Activated naive CD8-positive, alpha-beta T cell treated with anti-CD3 and anti-CD28 coated beads for 36 hours (primary cell): ENCODE measurements at places on chromosomes 5 and 9. TPM values are rescaled to one million over a fixed set of nuclear protein-coding genes. Genes with fewer than 3 reads are reported as not detected.

- H3K27me3 ChIP-seq = peaks cover 3% of the 10 kb centered on the region
- H3K36me3 ChIP-seq = no peaks in the 10 kb centered on the region
- no peak for DNase-seq
- no peak overlapping the region for H3K4me3 ChIP-seq
- H3K4me1 ChIP-seq = no peaks in the 10 kb centered on the region
- H3K27ac ChIP-seq = no peak overlapping the region
Observed at GRCh38 chr5:79157305-79157704, 45.7 kb downstream of the BHMT start.

Gene LRRTM2
- not detected for total RNA-seq

- H3K27ac ChIP-seq = no peak overlapping the region
- DNase-seq = no peak
- no peak overlapping the region for H3K4me3 ChIP-seq
- H3K4me1 ChIP-seq = no peaks in the 10 kb centered on the region
- no peaks in the 10 kb centered on the region for H3K27me3 ChIP-seq
Observed at GRCh38 chr5:93161661-93162654, 419.1 kb downstream of the NR2F1-AS1 start.

GRCh38 chr9:22211588-22212360 is 202.7 kb upstream of the CDKN2B start:
- H3K4me1 ChIP-seq = peaks cover 49% of the 10 kb centered on the region
- no peak for DNase-seq
- no peak overlapping the region for H3K4me3 ChIP-seq
- H3K27ac ChIP-seq = no peak overlapping the region

Gene HSD17B3
- total RNA-seq = not detected

- no peak overlapping the region for H3K27ac ChIP-seq
- H3K4me3 ChIP-seq = no peak overlapping the region
- DNase-seq = peak; percentile 24
- peaks cover 4% of the 10 kb centered on the region for H3K27me3 ChIP-seq
Observed at GRCh38 chr9:117555964-117556629, 141.2 kb upstream of the ASTN2 start.

DNA sequence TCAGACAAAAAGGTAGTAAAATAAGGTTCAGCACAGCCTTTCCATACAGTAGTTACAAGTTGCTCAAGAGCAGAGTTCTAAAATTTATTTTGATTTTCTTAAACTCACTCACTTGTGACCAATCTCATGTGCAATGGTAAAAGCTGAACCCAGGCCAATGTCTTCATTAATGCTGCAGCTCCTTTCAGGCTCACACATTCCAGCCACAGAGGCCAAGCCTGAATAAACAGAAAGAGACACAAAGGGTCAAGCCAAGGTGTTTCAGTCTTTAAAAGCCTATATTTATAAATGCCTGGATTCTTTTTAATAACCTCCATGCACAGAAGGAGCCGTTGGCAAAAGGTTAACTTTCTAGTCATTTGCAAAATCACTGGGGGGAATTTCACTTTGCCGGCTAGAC is 152.5 kb downstream of the ADAMTS6 start:
- H3K27ac ChIP-seq = no peak overlapping the region
- H3K36me3 ChIP-seq = peaks cover 2% of the 10 kb centered on the region
- no peaks in the 10 kb centered on the region for H3K27me3 ChIP-seq
- H3K4me3 ChIP-seq = no peak overlapping the region

GRCh38 chr5:137383909-137384308 is 115.2 kb downstream of the SPOCK1 start:
- H3K36me3 ChIP-seq = no peaks in the 10 kb centered on the region
- no peak for DNase-seq
- no peaks in the 10 kb centered on the region for H3K27me3 ChIP-seq
- H3K4me3 ChIP-seq = no peak overlapping the region
- no peaks in the 10 kb centered on the region for H3K4me1 ChIP-seq

Gene GALT
- 43.4 TPM for total RNA-seq

Gene SUSD3
- total RNA-seq = 28.8 TPM

Gene HIGD2A
- 94.5 TPM for total RNA-seq

Gene CERCAM
- total RNA-seq = 2.2 TPM

- no peak for DNase-seq
- H3K36me3 ChIP-seq = no peaks in the 10 kb centered on the region
- H3K27me3 ChIP-seq = peaks cover 9% of the 10 kb centered on the region
- H3K4me3 ChIP-seq = no peak overlapping the region
Observed at GRCh38 chr5:61252643-61252925, 79.5 kb upstream of the ZSWIM6 start.

- H3K27ac ChIP-seq = no peak overlapping the region
- H3K4me3 ChIP-seq = no peak overlapping the region
Observed at GRCh38 chr5:54360925-54361662, 50.7 kb upstream of the ARL15 start.

Gene GRIN3A
- not detected for total RNA-seq

DNA sequence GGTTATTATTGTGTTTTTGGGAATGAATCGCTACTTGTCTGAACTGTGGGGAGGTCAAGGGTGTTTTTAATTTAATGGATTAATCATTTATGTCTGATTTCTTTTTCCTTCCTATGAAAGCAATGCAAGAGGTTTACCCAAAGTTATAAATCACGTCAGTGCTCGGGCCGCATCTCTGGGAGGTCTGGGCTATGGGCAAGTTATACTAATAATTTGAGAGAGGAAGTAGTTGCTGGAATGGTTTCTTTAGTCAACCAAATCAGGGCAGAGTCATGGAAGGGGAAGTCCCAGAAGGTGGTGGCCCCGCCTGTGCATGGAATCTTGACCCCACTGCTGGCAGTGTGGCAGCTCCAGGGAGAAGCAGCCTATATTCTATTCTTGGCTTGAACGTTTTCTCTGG is 180.2 kb downstream of the HSPA4 start:
- DNase-seq = no peak
- H3K4me1 ChIP-seq = no peaks in the 10 kb centered on the region

Gene CXXC5
- total RNA-seq = 2.0 TPM

- H3K27ac ChIP-seq = no peak overlapping the region
- H3K27me3 ChIP-seq = no peaks in the 10 kb centered on the region
- no peak overlapping the region for H3K4me3 ChIP-seq
- H3K36me3 ChIP-seq = no peaks in the 10 kb centered on the region
- DNase-seq = no peak
- H3K4me1 ChIP-seq = no peaks in the 10 kb centered on the region
Observed at GRCh38 chr9:78171651-78172050, 64.2 kb upstream of the CEP78 start.

DNA sequence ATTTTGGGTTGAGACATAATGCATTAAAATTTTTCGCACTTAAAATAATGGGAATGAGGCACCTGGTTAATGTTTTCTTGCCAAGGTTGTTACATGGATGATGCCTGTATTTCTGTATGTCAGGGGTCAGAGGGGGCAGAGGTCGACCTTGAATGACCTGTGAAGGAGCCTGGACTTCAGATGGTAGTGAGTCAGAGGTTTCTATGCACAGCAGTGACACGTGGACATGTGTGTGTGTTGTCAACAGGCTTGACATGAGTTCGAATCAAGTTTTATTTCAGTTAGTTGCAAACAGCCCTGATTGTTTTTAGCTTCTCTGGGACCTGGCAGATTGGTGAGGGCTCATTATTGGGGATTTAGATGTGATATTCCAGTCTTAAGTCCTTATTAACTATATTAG is 3.6 kb downstream of the IL5 start:
- H3K4me1 ChIP-seq = peaks cover 7% of the 10 kb centered on the region
- H3K36me3 ChIP-seq = no peaks in the 10 kb centered on the region
- H3K27me3 ChIP-seq = peaks cover 25% of the 10 kb centered on the region
- no peak overlapping the region for H3K27ac ChIP-seq

DNA sequence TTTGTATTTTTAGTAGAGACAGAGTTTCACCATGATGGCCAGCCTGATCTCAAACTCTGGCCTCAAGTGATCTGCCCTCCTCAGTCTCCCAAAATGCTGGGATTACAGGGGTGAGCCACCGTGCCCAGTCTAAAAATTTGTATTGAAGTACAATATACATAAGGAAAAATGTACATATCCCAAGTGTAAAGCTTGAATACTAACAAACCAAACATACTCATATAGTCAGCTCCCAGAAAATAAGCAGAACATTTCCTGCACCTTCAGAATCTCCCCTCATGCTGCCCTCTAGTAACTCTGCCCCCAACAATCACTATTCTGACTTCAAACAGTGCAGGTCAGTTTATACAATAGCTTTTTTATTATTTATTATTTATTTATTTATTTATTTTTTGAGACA is 1.6 kb upstream of the NOL6 start:
- peaks cover 22% of the 10 kb centered on the region for H3K36me3 ChIP-seq
- no peak overlapping the region for H3K27ac ChIP-seq
- DNase-seq = no peak
- H3K27me3 ChIP-seq = no peaks in the 10 kb centered on the region
- peaks cover 18% of the 10 kb centered on the region for H3K4me1 ChIP-seq

Gene CDC20B
- not detected for total RNA-seq

GRCh38 chr5:150103678-150104549 is 17.6 kb upstream of the CSF1R start:
- no peak overlapping the region for H3K27ac ChIP-seq
- H3K4me3 ChIP-seq = no peak overlapping the region
- H3K4me1 ChIP-seq = no peaks in the 10 kb centered on the region
- H3K27me3 ChIP-seq = no peaks in the 10 kb centered on the region
- no peak for DNase-seq
- no peaks in the 10 kb centered on the region for H3K36me3 ChIP-seq

Gene PCDHGC5
- not detected for total RNA-seq

DNA sequence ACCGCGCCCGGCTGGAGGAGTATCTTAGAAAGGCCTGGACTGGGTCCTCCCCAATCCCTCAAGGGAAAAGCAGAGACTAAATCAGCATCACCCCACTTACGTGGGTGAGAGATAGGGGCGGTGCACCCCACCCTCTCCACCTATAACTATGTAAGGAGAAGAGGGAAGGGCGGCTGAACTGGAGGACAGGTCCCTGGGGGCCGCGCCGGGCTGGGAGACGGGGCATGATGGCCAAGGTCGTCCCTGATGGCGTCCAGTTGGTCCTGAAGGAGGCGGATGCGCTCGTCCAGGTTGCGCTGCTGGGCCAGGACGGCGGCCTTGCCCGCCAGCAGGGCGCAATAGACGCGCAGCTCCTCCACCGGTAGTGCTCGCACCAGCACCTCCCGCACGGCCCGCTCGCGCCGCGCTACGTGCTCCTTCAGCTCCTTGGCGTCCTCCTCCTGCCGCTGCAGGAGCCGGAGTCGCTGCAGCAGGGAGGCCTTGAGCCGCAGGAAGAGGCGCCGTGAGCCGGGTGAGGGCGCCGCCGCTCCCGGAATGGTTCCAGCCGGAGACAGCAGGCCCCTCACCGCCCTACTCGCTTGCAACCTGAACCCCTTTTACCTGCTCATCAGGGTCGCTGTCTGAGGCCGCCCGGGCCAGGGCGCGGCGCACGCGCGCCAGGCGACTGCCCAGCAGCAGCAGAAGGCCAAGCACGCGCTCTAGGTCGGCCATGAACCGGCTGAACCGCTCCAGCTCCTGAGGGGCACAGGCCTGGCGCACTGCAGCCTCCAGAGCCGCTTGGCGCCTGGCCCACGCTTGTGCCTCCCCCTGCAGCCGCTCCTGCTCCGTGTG is 7.6 kb downstream of the SHROOM1 start:
- H3K27me3 ChIP-seq = peaks cover 67% of the 10 kb centered on the region
- H3K4me1 ChIP-seq = peaks cover 14% of the 10 kb centered on the region
- H3K4me3 ChIP-seq = peak overlapping the region; percentile 34
- no peaks in the 10 kb centered on the region for H3K36me3 ChIP-seq

GRCh38 chr5:143436871-143437270 is 33.4 kb upstream of the NR3C1 start:
- H3K27ac ChIP-seq = peak overlapping the region; percentile 30
- no peaks in the 10 kb centered on the region for H3K27me3 ChIP-seq
- H3K4me3 ChIP-seq = no peak overlapping the region
- DNase-seq = no peak

DNA sequence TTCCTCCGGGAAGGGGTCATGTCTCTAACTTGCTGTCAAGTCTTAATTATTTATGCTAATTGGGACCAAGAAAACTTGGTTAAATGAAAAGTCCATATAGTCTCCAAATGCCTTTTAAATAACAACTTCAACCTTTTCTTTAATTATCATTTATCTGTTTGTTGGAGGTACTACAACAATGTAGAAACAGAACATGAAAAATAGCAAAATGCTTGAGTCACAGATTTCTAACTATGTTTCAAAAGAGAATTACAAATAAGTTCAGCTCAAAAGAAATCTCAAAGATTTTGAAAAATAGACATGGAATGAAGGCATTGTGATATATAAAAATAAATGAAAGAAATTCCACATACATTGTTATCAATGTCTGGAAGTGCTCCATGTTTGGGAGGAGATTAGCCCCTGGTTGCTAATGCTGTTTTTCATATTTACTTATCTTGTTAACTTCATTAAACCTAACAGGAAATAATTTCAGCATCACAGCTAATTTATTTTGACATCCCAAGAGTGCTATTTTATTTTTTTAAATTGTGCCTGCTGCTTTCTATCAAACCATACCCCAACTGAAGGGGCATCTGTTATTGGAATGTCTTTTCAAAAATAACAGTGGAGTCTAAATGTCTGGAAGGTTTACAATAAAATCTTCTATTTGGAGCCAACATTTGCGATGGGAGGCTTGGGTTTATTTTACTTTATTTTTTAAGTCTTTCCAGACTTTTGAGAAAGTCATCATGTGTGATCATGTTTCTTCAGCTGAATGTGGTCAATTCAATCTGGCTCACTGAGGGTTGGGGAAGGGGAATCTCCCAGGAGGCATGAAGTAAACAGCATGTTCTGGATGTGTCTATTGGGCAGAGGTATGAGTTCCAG is 53.1 kb upstream of the ANKRD55 start:
- no peak overlapping the region for H3K27ac ChIP-seq
- H3K27me3 ChIP-seq = no peaks in the 10 kb centered on the region
- no peak overlapping the region for H3K4me3 ChIP-seq
- no peaks in the 10 kb centered on the region for H3K36me3 ChIP-seq

Gene CRHBP
- not detected for total RNA-seq

Gene LRRC19
- total RNA-seq = not detected

DNA sequence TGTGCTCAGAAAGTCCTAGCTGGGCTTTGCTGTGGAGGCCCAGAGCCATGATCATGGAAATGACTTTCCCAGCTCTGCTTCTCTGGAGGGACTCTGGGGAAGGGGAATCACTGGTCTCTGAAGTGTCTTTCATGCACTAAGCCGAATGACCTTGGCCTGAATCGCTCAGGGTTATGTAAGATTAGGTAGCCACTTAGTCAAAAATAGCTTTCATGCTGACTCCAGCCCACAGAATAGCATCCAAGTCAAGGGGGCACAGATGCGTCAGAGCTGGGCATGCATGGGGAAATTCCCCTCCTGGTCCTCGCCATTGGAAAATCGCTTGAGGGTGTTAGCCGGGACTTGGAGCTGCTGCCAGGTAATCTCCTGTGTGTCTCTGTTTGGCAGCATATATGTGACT is 36.1 kb upstream of the PPARGC1B start:
- H3K4me3 ChIP-seq = peak overlapping the region; percentile 30
- no peaks in the 10 kb centered on the region for H3K4me1 ChIP-seq
- no peak overlapping the region for H3K27ac ChIP-seq
- peaks cover 10% of the 10 kb centered on the region for H3K27me3 ChIP-seq
- H3K36me3 ChIP-seq = no peaks in the 10 kb centered on the region

GRCh38 chr5:38463634-38464521 is 92.6 kb downstream of the LIFR start:
- DNase-seq = no peak
- H3K27ac ChIP-seq = no peak overlapping the region
- no peak overlapping the region for H3K4me3 ChIP-seq
- H3K27me3 ChIP-seq = peaks cover 29% of the 10 kb centered on the region
- no peaks in the 10 kb centered on the region for H3K4me1 ChIP-seq
